ENCODE measurements at places on chromosomes 4 and X.
A peak's percentile ranks its signal among the peaks of the same experiment; 100 is the strongest.

- DNase-seq: no peak
These were observed 11.0 kb upstream of the OTC start for GRCh38 chrX:38341442-38341841.

GRCh38 chrX:155434906-155435743, 23.3 kb downstream of the F8A3 start:
- no peak for DNase-seq

- DNase-seq: no peak
These were observed 59.3 kb downstream of the JADE1 start for GRCh38 chr4:128868758-128869157.

GRCh38 chr4:169070895-169071218, 60.8 kb upstream of the CBR4 start:
- no peak for DNase-seq

GRCh38 chr4:128320656-128321055, 33.0 kb upstream of the PGRMC2 start:
- DNase-seq: no peak

DNA sequence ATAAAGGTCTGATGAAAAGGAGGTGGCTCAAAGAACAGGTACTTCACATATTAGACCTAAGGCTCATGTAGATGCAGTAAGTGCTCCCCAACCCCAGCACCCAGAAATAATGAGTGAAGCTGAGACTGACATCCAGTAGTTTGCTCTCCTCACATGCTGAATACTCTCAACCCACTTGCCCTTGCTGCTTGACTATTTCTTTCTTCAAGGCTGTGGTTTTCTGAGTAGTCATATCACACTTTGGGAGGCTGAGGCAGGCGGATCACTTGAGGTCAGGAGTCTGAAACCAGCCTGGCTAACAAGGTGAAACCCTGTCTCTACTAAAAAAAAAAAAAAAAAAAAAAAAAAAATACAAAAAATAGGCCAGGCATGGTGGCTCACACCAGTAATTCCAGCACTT, 51.5 kb upstream of the PRPS1 start:
- no peak for DNase-seq

DNA sequence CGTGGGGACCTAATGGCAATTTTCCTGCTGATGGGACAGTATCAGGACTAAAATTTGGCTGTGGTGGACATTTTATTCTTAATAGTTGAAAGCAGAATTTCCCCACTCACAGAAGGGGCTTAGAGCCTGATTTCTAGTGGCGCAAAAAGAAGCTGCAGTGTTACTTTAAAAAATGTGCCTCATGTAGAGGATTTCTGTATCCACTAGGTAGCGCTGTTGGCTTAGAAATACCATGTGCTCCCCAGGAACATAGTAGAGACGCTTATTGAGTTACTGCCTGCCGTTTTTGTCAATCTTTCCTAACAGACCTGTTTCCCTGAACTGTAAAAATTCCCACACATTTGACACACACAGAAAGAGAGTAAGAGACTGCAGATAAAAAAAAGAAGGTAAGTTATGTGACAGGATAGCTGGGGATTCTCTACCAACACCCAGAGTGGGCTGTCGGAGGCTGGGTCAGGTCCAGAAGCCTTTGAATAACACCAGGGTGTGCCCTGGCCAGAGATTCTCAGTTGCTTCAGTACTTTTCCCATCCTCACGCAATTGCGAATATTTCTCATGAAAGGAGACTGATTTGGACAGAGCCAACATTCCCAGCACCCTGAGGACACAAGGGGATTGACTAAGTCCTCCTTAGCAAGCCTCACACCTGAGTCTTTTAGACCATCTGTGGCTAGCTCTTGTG, 88.4 kb downstream of the ZXDA start:
- DNase-seq: peak; percentile 20

- DNase-seq: no peak
These were observed 66.0 kb upstream of the NKX1-1 start for GRCh38 chr4:1472148-1472797.

DNA sequence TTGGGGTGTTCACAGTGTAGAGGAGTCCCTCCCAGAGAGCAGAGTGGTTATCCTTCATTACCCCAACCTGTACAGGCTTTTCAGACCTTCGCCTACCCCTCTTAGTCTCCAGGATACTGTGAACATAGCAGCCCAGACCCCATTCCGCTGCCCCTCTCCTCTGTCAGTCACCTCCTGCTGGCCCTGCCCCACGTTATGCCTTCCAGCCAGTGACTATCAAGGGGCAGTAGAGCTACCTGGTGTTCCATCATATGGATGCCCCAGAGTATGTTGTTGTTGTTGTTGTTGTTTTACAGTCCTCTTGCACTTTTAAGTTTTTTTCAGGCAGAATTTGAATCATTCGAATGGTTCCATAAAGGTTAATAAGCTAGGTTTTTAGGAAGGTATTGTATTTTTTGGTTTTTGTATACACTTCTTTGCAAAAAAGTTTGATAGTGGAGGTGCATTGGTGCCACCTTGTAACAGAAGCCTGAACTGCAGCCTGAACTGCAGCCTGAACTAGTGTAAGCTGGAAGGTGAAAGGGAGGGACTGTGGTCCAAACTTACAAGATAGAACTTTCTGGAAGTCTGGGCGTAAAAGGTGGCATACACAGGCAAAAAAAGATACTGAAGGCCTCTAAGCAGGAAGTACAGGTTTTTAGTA, 101.4 kb upstream of the RAB40AL start:
- DNase-seq: no peak

GRCh38 chr4:139743027-139743426, 77.4 kb downstream of the MGST2 start:
- no peak for DNase-seq

GRCh38 chr4:157222771-157223160, 2.2 kb downstream of the GRIA2 start:
- no peak for DNase-seq

DNA sequence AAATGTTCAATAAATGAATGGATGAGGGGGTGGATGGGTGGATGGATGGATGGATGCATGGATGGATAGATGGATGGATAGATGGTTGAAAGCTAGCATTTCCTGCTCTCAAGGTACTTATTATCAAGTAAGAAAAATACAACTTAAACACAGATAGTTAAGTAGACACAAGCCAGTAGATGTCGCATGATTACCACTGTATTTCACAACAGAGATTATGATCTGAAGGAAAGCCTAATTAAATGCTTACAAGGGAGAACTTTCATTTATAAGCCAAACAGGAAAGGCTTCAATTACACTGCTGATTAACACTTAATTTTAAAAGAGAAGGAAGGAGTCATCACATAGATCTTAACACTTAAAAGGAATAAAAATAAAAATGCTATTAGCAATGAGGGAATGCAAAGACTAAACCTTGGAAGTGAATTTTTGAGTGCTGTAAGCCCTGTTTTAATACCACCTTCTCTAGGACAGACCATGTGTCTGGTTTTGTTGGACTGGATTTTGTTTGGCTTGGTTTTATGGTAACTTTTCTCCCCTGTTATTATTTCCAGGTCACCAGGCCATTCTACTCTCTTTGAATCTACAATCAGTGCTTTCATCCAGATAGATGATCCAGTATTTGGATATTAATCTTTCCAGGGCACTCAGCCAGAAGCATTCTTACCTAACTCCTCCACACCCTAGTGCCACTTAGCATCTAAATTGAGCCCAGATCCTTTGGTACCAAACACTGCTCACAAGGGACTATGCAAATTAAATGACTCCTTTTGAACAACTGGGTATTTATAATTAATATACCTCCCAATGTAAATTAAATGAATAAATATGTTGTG, 75.5 kb upstream of the SLC39A8 start:
- DNase-seq: no peak

DNA sequence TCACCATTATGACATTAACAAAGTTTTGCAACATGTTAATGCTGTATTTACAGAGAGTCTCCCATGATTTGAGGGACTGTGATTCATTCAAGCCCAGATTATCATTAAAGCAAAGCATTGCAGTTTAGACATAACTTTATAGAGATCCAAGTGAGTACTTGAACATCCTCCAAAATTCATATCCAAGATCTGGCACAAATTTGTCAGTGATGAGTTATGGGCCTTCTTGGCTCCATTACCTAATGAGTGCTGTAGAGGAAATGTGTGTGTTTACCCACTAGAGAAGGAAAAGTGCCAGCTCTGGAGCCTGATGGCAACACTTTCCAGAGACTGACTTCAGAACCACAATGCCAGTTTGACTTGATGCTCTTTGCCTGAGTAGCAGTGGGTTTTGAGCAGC, 432.3 kb downstream of the GALNTL6 start:
- no peak for DNase-seq

GRCh38 chr4:60744767-60745166, 455.4 kb upstream of the ADGRL3 start:
- DNase-seq: no peak

- DNase-seq: no peak
These were observed 50.9 kb downstream of the IDS start for GRCh38 chrX:149453906-149454822.

DNA sequence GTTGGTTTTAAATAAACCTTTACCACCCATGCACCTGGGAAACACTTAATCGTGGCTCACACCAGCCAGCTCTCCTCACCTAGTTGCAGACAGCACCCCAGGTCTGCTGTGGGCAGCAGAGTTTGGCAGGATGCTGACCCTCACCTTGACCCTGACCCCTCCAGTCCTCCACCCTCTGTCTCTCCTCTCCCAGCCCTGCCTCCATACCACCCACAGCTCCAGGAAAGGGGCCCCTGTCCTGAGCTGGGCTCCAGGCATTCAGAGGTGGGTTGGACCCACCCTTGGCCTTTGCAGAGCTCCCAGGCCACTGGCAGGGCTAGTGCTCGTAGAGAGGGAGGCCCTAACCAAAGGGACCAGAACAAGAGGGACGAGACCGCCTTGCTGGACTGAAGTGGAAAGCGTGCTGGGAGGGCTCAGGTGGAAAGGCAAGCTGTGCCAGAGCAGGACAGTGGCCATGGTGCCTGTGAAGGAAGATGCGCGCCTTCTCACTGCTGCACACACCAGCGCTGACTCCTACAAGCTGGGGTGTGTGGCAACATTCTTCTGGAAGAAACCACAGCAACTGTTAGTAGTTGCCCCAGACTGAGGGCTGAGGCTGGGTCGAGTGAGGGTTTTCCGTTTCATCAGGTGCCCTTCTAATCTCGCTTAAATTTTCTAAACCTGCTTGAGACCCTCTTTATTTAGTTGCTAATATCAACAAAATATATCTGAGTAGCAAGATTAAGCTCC, 10.7 kb upstream of the S100P start:
- no peak for DNase-seq

GRCh38 chrX:124328765-124329164, 3.7 kb upstream of the TEX13D start:
- DNase-seq: no peak

- no peak for DNase-seq
These were observed 6.9 kb downstream of the PJA1 start for GRCh38 chrX:69158166-69158980.

- no peak for DNase-seq
These were observed 295.4 kb upstream of the KLF3 start for GRCh38 chr4:38368613-38369012.

GRCh38 chr4:156941940-156942548, 29.6 kb downstream of the PDGFC start:
- no peak for DNase-seq

- no peak for DNase-seq
These were observed 7.6 kb upstream of the GJB1 start for GRCh38 chrX:71215338-71215912.

DNA sequence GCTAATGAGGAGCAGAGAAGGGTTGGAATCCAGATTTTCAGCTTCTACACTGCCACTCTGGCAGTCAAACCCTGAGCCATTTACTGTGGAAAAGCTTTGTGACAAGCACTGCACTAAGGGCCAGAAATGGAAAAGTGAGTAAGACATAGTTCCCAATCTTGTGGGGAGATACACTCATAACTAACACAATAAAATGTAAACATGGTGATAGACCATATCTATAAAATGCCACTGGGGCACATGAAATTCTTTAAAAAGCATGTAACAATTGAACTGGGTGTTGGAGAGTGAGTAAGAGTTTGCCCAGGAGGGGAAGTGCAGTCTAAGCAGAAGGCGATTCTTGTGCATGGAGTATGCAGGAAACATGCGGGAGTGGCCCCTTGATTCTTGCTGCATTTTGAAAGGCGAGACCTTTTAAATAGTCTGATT, 32.0 kb upstream of the ANXA5 start:
- no peak for DNase-seq

GRCh38 chrX:38669428-38669827, 108.1 kb downstream of the TSPAN7 start:
- no peak for DNase-seq

GRCh38 chr4:147629783-147630730, 12.9 kb downstream of the TMEM184C start:
- DNase-seq: no peak

GRCh38 chr4:43071069-43071468, 178.6 kb downstream of the GRXCR1 start:
- DNase-seq: no peak

GRCh38 chr4:27123123-27123768, 262.6 kb downstream of the STIM2 start:
- DNase-seq: no peak

DNA sequence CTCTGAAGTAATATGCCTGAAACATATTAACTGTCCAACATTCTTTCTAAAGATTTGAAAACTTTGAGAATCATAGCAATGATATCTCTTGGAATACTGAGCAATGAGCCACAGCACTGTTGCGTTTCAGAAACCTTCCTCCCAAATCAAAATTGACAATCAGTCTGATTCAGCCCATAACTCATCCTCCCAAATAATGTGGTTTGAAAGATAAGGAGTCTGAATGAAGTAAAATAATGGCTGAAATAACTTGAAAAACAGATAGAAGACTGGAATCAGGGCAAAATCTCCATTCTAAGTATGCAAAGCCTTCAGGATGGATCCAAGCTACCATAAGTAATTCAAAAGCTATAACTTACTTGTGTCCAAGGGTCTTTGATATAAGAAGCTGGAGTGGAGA, 98.6 kb upstream of the PLS3 start:
- no peak for DNase-seq

- DNase-seq: no peak
These were observed 234.8 kb downstream of the SCFD2 start for GRCh38 chr4:53130896-53131561.

Measured in activated T-cell treated with anti-CD3 and anti-CD28 coated beads for 24 hours (primary cell).